Heart right ventricle (tissue), 16 donors: ENCODE measurements at places on chromosomes 5 and 9. TPM values are rescaled to one million over a fixed set of nuclear protein-coding genes. Genes with fewer than 3 reads are reported as not detected.
A peak's percentile ranks its signal among the peaks of the same experiment; 100 is the strongest.

DNA sequence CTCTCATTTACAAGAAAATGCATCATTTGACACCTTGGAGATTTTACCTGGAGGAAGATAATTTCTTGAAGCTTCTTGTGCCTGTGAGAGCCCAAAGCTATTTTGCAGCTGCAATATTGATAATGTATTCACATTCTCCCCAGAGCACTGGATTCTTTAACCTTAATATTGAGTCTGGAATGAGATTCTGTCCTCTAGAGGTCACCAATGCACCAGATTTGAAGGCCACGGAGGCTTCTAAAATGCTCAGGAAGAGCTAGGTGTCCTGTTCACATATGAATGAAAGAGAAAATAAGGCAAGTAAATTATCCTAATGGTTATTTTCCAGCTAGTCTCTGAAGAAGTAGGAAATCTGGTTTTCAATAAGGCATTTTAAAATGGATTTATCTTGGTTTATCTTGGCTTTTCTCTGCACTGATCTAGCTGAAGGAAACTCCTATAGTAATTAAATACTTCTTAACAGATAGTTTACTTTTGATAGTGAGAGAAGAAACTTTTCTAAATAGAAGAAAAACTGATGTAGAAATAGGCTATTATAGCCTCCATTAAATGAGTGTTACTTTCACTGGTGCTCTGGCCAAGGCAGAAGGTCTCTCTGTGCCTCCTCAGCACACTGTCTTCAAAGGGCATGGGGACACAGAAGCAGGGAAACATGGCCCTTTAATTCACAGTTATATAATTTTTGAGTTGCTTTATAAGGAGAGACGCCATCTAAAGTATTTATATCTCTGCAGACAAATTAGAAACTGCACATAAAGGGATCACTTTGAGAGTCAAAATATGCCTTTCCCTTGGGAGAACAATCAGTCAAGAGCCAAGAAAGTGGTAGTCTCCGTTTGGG, 297.0 kb upstream of the ACTBL2 start:
- DNase-seq = peak; percentile 56

Gene PCDHB9
- 0.59 TPM for polyA plus RNA-seq

- peak; percentile 77 for DNase-seq
Observed at GRCh38 chr9:90921104-90921503, 119.5 kb downstream of the SYK start.

- DNase-seq = no peak
Observed at GRCh38 chr5:15142458-15142857, 270.9 kb upstream of the ANKH start.

DNA sequence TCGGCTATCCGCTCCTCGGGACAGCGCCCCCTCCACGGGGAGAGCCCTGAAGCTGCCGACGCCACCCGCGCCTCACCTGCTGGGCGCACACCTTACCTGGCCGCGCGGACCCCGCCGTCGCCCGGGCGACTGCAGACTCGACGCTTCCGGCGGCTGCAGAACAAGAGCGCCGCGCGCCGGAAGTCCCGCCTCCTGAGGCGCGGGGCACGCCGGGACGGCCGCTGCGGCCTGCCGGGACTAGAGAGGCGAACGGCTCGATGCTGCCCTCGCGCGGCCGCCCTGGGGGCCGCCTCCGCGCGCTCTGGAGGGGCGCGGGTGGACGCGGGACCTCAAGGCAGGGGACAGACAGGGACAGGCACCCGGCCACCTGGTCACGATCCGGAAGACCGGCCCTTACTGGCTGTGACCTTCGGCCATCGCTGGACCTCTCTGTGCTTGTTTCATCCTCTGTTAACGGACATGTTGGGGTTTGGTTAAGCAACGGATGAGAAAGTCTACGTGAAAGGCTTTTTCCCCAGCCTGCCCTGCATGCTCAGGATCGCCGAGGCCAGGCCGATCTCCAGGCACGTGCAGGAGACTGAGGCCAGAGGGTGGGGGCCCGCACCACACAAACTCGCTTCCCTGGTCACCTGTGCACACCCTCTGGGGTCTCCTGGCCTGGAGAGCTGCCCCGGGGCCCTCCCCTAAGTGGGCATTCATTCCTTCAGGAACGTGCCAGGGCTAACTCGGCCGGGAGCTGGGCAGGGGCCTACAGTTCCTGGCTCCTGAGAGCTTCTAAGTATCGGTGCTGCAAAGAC, at the start of gene SNAPC4:
TSS of gene SNAPC4 (minus strand) at position 133 of the 797 bp plus-strand sequence. CDS start 1,742 bp downstream, outside the sequence.
- DNase-seq = peak; percentile 91

DNA sequence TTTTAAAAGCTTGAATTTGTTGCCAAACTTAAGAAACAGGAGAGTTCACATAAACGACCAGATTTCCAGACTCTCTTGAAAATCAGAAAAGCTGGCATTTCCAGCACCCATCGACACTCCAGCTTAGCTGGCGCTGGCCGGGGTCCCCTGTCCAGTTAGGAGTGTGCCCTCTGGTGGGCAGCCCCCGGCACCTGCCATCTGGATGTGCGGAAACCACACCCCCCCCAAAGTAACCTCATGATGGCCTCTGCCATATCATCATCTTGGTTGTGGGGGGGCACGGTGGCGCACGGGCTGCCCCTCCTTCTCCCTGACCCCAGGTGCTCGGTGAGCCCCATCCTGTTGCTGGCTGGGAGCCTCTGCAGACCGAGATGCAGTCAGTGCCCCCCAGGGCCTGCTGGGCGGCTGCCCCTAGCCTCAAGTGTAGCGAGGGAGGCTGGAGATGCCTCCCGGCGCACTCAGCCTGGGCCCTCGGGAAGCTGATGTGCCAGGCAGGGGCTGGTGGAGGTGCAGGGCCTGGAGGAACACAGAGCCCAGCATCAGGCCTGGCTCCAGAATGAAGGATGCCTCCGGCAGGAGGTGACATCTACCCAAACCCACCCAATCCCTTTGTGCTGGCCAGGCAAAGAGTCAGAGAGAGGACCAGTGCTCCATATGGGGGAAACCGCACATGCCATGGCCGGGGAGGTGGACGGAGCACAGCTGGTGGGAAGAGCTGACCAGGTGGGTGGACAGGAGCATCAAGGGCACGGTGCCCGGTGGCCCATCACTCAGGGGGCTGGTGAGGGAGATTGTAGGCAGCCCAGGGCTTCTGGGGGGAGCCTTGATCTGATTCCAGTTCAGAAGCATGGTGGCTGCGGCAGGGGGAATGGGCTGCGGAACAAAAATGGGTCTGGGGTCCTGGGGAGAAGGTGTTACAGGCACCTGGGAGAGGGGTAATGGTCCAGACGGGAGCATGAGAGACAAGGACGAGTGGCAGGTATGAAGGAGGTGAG, 70.6 kb downstream of the ADAMTS2 start:
- no peak for DNase-seq

GRCh38 chr5:102986074-102986473, 133.9 kb downstream of the GIN1 start:
- no peak for DNase-seq

Gene FCN1
- 2.1 TPM for polyA plus RNA-seq
